Cortex of kidney (tissue), 1 donor: ENCODE measurements at places on chromosomes 12 and 14.

- no peak for DNase-seq
Measured at GRCh38 chr14:66944872-66945271, 244.4 kb upstream of the GARIN2 start.

DNA sequence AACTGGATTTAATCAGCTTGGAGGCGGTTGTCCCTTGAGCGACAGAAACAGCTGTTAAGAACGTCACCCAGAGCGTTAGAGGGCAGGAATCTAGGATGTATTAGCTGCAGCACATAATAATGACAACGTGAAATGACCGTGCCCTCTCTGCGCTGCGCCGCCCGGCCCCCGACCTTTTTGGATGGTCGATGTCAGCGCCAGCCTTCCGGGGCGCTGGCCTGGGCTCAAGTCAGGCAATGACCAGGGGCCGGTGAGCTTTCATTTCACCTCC lies 427 bp upstream of the TMEM120B start:
- no peak for DNase-seq

DNA sequence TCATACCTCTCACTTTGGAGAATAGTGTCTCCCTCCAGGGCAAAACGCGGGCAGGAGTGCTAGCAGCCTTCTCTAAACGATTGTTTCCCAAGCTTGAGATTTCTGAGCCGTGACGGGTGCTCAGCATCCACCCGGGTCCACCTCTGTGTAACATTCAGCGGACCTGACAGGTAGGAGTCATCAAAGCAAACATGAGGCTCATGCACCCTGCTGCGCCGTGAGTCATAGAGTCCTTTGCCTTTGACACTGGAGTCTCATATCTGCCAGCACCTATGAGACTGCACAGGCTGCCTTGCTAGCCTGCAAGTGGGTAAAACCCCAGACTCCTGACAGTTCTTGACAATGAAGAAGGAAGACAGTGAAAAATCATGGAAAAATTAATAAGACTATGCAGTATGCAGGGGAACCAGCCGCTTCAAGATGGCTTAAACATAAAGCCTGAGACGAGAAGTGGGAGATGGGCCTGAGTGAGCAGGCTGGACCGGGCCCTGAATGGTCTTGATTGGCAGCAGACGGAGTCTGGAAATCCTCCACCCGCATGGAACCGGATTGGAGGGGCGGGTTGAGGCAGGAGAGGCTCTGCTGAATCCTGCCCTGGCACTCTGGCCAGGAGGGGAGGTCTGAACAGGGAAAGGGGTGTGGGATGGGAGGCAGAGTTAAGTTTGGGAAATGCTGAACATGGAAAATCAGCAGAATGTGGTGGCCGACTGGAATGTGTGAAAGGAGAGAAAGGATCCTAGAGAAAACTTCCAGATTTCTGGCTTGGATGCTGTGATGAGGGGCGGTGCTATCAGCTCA lies 54.2 kb downstream of the LGMN start:
- no peak for DNase-seq

GRCh38 chr12:128365032-128365431 lies 98.1 kb downstream of the TMEM132C start:
- DNase-seq: no peak

DNA sequence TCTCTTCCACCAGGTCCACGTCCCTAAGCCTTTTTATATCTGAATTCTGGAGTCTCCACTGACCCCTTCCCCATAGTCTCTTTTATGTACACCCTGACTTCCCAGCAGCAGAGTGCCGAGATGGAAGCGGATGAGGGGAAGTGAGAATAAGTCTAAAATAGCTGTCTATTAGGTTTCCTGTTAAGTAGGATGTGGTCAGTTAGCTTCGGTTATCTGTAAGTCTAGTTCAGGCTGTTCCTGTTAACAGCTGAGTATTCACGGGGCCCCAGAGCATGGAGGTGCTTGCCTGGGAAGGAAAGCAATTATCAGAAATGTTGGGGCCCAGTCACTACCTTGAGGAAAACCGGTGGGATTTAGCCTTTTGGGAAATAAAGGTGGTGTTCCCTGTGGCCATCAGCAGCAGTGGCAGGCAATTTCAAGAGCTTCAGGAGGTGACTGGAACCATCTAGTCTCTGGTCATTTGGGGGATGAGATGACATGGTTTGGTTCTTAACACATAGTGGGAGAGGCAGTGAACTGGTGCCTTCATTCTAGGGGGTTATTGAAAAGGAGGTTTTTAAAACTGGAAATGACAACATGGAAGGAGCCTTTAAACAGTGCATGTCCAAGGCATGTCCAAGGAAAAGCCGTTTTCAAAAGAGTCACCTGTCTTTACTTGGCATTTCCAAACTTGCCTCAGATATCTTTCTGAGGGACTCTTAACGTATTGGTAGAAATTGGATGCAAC lies 21.8 kb downstream of the CHST11 start:
- DNase-seq: no peak

DNA sequence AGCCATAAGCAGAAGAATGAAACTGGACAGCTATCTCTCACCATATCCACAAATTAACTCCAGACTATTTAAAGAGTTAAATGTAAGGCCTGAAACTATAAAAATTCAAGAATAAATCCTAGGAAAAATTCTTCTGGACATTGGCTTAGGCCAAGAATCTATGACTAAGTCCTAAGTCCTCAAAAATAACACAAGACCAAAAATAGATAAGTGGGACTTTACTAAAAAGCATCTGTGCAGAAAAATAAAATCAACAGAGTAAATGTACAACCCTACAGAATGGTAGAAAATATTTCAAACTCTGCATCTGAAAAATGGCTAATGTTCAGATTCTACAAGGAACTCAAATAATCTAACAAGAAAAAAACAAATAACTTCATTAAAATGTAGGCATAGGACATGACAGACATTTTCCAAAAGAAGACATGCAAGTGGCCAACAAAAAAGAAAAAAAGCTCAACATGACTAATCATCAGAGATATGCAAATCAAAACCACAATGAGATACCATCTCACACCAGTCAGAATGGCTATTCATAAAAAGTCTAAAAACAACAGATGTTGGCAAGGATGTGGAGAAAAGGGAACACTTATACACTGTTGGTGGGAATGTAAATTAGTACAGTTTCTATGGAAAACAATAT lies 61.0 kb upstream of the PPFIA2 start:
- DNase-seq: no peak

GRCh38 chr14:34256223-34256622 lies 205.8 kb downstream of the SPTSSA start:
- DNase-seq: no peak

- no peak for DNase-seq
Measured at GRCh38 chr12:108252523-108252922, 86.6 kb downstream of the CMKLR1 start.

DNA sequence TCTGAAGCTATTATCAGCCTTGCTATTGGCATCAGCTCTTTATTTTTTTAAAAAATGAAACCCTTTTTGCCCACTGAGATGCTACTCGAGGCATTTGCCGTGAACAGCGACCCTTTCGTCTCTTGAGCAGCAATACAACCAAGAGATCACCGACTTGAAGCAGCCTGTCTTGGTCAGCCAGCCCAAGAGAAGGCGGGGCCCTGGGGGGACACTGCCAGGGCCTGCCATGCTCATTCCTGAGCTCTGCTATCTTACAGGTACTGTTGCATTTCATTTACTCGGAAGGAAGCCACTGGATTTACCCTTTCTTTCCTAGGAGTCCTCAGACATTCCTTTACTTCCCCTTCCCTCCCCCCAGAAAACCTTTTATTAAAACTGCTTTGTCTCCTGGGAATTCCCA lies 16.7 kb downstream of the PIWIL1 start:
- DNase-seq: no peak

DNA sequence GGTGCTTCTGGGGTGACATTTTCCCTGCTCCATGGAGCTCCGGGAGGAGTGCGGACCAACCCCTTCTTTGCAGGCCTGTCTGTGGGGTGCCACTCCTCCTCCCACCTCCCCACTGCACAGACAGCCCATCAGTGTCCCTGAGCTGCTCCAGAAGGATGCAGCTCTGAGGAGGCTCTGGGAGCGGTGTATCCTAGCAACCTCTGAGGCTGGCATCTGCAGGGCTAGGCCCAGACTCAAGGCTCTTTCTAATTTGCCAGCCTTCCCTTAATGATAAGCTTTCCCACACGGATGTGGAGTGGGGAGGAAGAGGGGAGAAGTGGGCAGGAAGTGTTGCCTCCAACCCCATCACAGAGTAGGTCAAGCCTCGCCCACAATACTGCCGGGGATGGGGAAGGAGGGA lies 59.7 kb downstream of the CALM1 start:
- no peak for DNase-seq

DNA sequence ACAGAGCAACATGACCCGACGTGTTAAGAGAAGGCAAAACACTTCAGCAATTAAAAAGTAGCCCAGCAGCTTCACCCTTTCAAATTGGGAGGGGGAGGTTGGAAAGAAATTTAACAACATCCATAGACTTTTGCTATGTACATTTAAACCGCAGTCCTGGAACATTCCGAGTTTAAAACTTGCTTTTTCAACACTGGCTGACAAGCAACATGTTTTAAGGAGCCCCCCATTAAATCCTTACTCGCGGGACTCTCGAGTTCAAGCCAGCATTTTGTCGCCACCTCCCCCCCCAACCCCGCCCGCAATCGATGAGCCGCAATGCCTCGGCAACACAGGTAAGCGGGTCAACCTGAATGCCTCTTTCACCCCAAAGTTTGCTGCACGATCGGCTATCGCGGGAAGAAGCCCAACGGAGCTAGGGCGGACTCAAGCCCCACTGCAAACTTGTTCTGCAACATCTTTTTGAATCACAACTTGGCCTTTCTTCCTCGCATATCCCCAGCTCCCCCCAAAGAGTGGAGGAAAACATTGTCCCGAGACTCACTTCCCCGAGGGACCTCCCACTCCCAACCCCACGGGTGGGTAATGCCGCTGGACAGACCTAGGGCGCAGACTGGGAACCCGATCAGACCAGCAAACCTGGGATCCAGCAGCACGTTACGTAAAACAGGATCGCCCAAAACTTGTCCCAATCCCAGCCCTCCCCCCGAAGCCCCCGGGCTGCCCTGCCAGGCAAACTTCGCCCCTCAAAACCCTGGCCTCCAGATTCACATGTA lies 777 bp downstream of the ZFP36L1 start:
- no peak for DNase-seq

GRCh38 chr14:70707138-70708038 lies 65.7 kb downstream of the TTC9 start:
- DNase-seq: no peak
